Right lobe of liver (tissue), 6 donors: ENCODE measurements at places on chromosomes 7 and 10. TPM values are rescaled to one million over a fixed set of nuclear protein-coding genes. Genes with fewer than 3 reads are reported as not detected.

GRCh38 chr10:120457431-120458172 lies 575 bp downstream of the PLPP4 start:
- no peaks in the 10 kb centered on the region for H3K4me1 ChIP-seq
- H3K27me3 ChIP-seq: no peaks in the 10 kb centered on the region
- no peaks in the 10 kb centered on the region for H3K36me3 ChIP-seq
- no peak for DNase-seq
- H3K27ac ChIP-seq: no peak overlapping the region

DNA sequence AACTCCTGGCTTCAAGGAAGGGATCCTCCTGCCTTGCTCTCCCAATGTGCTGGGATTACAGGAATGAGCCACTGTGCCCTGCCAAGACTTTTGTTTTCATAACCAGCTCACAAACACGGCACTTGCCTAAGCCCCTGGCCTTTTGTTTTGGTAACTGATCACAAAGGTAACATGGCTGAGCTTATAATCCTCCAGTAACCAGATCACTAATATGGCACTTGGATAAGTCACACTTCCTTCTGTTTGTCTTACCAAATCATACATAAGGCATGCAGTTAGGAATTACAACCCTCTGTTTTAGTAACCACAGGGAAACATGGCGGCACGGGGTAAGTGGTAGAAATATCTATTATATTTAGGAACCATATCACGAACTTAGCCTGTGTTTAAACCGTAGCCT lies 577.1 kb downstream of the CALN1 start:
- H3K4me1 ChIP-seq: no peaks in the 10 kb centered on the region
- no peak overlapping the region for H3K4me3 ChIP-seq
- H3K27ac ChIP-seq: no peak overlapping the region
- no peaks in the 10 kb centered on the region for H3K27me3 ChIP-seq
- no peak for DNase-seq

RARRES2 gene
- 852 TPM for total RNA-seq

ENTPD1 gene
- total RNA-seq: 2.5 TPM

GRCh38 chr10:63197344-63198092 lies 64.4 kb downstream of the NRBF2 start:
- peaks cover 60% of the 10 kb centered on the region for H3K36me3 ChIP-seq
- no peak overlapping the region for H3K4me3 ChIP-seq
- no peaks in the 10 kb centered on the region for H3K27me3 ChIP-seq
- H3K27ac ChIP-seq: no peak overlapping the region

ZNF25 gene
- 1.1 TPM for total RNA-seq

DNAJC12 gene
- 18.7 TPM for total RNA-seq
